ENCODE measurements at places on chromosomes 2 and 18.

DNA sequence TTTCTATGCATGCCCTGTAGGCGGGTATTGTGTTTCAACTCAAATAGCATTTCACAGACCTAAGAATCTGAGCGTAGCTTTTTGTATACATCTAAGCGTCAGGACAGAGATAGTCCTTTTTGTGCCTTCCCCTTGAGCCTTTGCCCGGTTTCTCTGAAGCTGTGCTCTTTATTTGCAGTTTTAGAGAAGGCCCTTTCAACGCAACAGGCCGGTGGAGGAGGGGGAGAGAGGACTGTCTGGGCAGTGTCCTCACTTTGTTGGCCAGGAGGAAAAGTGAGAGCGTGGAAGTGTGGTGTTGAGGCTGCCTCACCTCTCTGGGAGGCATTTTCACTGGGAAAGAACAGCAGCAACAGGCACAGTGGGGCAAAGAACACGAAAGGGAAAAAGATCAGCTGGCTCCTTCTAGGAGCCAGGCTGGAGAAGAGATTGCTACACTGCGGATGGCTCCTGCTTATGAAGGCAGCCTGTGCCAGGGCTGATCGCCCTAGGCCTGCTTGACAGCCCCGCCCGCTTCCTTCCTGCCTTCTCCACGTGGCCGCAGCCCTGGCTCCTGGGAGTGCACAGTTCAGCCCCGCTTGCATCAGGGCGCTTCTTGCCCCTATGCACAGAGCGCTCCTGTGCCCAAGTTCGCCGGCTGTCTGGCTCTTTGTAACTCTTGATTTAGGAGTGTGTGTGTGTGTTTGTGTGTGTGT lies 195.6 kb upstream of the POU3F3 start:
- peak; percentile 15 for DNase-seq

DNA sequence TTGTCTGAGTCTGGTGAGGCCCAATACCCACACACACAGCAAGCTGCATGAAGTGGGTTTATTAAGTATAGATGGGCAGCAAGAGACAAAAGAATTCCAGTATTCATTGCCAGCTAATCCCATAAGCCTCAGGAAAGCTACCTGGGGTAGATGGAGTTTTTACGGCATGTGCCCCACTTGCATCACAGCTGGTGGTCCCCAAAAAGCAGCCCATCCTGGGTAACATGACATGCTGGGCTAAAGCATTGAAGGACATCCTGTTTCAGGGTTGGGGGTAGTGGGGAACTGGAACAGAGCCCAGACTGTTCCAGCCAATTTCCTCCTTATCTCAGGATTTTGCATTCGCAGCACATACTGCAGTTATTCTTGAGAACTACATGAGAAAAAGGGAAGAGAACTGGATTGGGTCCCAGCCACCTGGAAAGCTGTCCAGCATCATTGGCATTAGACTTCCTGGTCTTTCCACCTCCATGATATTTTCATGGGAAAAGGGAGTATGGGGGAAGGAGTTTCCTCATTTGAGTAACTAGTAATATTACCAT lies 240.1 kb upstream of the MMADHC start:
- DNase-seq, result no peak

DNA sequence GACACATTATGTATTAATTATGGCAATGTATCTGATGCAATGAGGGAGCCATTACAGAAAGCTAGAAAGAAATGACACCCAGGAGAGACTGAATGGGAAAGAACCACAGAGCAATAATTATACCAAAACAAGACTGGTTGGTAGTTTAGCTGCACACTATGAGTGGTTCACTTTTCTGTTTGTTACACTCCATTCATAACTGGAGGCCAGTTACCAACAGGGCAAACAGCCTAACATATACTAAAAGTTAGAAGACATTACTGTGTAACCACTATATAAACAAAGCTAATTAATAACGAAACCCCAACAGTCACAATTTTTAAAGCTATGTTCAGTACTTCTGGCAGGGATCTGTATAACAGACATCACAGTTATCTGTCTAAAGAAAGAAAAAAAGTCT lies 49.4 kb downstream of the NBAS start:
- DNase-seq, result no peak

DNA sequence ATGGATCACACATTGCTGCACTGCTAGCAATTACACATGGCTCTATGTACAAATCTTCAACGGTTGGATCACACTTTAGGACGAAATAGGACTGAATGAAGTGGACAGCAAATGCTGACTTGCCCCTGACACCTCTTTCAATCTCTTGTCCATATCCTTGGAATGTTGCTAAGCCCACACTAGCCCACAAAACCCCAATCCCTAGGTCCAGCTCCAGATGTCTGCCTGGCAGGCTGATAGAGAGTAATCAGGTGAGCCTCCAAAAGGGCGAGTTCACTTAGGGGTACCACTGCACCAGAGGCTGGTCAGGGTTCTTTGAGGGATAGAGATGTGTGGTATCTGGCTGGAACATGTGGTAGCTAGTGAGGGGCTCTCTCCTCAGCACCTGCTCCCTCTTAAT lies 18.5 kb upstream of the FHOD3 start:
- DNase-seq, result no peak

DNA sequence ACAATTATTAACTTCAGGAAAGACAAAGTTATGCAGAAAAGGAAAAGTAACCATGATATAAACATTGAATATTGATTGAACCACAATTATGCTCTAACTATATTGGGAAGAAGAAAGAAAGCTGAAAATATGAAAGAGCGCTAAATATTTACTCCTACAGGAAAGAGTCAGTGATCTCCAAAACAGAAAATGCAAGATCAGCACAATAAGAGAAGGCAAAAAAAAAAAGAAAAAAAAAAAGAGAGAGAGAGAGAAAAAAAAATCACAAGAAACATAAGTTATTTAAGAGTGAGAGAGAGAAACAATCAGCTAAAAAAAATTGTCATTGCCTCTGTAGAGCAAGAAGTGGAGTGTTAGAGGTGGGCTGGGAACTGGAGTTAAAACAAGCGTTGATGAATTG lies 28.9 kb upstream of the ELAC1 start:
- DNase-seq, result no peak

- no peak for DNase-seq
These were observed 438 bp downstream of the HSPE1 start for GRCh38 chr2:197500503-197501131.

GRCh38 chr2:132815516-132815915 lies 145.5 kb upstream of the LYPD1 start:
- DNase-seq, result no peak

- no peak for DNase-seq
These were observed 12.0 kb upstream of the HAAO start for GRCh38 chr2:42804338-42804737.

GRCh38 chr2:99862566-99862965 lies 279.8 kb downstream of the AFF3 start:
- no peak for DNase-seq
